ENCODE measurements at places on chromosomes 7 and 10.
A peak's percentile ranks its signal among the peaks of the same experiment; 100 is the strongest.

GRCh38 chr7:71498381-71498780 is 366.4 kb downstream of the GALNT17 start:
- no peak for DNase-seq

GRCh38 chr10:27344568-27345454 is 104.2 kb upstream of the ACBD5 start:
- DNase-seq: no peak

DNA sequence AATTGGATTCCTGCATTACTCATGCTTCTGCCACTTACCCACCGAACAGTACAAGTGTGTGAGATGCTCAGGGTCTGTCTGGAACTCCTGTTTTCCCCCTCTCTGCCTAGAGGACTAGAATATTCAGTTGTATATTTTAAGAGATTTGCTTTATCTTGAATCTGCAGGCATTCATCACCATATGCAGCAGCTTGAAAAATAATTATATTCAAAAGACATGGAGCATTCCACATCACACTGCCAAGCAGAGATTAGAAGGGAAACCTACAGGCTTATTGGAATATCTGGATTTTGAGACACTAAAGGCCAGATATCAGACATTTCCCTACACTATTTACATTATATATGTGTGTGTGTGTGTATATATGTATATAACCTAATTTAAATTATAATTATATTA is 382.8 kb upstream of the POM121L12 start:
- no peak for DNase-seq

- no peak for DNase-seq
Observed at GRCh38 chr10:50417486-50417885, 166.2 kb upstream of the ASAH2 start.

DNA sequence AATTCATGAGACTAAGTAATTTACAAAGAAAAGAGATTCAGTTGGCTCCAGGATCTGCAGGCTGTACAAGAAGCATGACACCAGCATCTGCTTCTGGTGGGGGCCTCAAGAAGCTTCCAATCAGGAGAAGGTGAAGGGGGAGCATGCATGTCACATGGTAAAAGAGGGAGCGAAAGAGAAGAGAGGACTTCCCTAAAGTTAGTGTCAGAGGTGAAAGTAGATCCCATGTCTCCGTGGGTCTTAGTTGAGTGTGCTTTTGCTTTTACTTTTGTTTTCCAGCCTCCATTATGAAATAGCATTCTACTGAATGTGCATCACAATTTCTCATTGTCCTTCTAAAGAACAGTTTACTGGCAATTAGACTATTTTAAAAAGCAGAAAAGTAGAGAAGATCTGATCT is 213.6 kb upstream of the FZD1 start:
- DNase-seq: no peak

DNA sequence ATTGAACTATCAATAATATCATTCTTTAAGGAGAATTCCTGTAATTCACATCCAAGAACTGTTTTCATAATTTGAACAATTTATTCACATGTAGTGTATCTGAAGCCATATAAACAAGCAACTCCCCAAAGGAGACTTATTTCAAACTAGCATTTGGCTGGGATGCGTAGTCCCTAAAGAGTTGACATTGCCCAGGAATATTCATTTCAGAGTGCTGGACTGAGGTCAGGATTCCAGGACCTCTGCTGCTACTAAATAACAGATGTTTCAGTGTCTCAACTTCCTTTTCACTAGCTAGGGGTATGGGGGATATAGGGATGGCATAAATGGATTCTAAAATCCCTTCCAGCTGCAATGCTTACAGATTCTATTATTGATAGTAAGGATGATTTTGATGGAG is 177.0 kb downstream of the TSPAN12 start:
- no peak for DNase-seq

GRCh38 chr7:131692131-131692960 is 135.9 kb upstream of the PODXL start:
- no peak for DNase-seq

DNA sequence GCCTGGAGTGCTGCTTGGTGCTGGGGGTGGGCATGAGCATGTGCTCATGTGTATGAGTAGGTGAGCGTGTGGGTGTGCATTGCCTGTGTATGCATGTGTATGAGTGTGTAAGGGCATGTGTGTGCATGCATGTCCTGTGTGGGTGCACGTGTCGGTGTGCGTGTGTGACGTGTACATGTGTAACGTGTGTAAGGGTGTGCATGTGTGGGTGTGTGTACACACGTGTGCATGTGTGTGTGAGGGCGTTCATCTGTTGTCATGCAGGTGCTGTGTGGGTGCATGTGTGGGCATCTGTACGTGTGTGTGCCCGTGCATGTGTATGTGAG is 30.3 kb downstream of the FAM20C start:
- no peak for DNase-seq

DNA sequence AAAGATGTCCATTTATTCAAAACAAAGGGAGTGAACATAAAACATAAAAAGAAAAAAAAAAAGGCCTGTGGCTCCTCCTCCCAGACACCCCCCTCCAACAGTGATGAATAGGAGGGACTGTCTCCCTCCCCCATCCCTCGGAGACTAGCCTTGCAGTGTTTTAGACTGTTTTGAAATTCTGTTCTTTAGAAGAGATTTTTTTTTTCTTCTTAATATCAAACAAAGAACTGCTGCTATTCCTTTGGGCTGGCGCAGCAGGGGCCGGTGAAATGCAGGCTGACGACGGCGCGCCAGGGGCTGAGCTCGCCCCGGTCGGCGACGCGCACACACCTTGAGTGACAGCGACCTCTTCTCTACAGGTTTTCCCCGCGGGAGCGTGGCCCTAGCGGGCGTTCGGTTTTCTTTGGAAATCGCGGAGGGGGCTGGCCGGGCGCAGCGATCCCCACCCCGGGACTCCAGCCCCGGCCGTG is at the start of gene LANCL2:
Gene LANCL2 (plus strand): TSS at position 133 of the 470 bp plus-strand sequence. CDS start 689 bp downstream, outside the sequence.
- DNase-seq: peak; percentile 4

DNA sequence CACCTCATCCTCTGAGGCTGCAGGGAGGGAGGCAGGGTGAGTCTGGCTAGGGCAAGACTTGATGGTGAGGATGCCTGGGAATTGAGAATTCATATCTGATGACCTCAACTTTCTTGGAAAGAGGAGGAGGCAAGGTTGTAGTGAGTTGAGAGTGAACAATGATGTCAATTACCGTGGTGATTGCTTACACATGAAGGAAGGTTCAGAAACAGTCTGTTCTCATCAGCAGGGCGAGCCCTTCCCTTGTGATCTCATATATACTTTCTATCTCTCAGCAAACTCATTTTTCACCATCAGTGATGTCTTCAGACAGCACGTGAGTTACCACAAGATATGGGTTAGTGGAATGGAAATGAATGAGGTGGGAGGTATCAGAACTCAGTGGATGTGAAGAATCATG is 20.1 kb upstream of the COL13A1 start:
- DNase-seq: no peak

- no peak for DNase-seq
Observed at GRCh38 chr7:88759230-88760135, at the start of gene ZNF804B. ZNF804B (plus strand) TSS chr7:88759700; CDS start chr7:88759977, 277 bp downstream.

All from stimulated activated CD8-positive, alpha-beta memory T cell treated with anti-CD3 and anti-CD28 coated beads, Interleukin-7, amount 100 ng/mL, for 1 hour (primary cell).